ENCODE measurements at places on chromosomes 4 and X. TPM values are rescaled to one million over a fixed set of nuclear protein-coding genes. Genes with fewer than 3 reads are reported as not detected.

NXF2 gene
- polyA plus RNA-seq: 1.0 TPM

RELL1 gene
- 1.4 TPM for polyA plus RNA-seq

RHOXF2 gene
- polyA plus RNA-seq: not detected

FAM114A1 gene
- 9.4 TPM for polyA plus RNA-seq

EREG gene
- polyA plus RNA-seq: not detected

TMPRSS11B gene
- not detected for polyA plus RNA-seq

TMEM255A gene
- 1.4 TPM for polyA plus RNA-seq

CSAG1 gene
- 1.9 TPM for polyA plus RNA-seq

CCDC110 gene
- polyA plus RNA-seq: 0.27 TPM

- DNase-seq: no peak
These were observed 587.7 kb downstream of the GLUD2 start for GRCh38 chrX:121635141-121635540.

DNA sequence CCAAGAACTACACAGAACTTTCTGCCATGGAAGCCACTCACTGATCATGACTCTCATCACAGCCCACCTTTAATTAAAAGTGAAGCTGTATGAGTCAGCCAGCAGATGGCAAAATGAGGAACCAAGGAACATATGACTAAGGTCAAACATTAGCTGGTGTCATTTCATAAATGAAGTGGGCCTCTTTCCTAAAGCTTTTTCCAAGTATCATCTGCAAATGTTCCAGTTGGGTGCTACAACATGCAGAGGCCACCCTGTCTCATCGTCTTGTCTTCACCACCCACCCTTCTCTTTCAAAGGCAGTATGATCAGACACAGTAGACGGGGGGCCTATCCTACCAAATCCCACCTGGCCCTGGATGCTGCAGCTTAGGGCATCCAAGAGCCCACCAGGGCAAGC is 9.2 kb upstream of the EOLA1 start:
- DNase-seq: no peak

DNA sequence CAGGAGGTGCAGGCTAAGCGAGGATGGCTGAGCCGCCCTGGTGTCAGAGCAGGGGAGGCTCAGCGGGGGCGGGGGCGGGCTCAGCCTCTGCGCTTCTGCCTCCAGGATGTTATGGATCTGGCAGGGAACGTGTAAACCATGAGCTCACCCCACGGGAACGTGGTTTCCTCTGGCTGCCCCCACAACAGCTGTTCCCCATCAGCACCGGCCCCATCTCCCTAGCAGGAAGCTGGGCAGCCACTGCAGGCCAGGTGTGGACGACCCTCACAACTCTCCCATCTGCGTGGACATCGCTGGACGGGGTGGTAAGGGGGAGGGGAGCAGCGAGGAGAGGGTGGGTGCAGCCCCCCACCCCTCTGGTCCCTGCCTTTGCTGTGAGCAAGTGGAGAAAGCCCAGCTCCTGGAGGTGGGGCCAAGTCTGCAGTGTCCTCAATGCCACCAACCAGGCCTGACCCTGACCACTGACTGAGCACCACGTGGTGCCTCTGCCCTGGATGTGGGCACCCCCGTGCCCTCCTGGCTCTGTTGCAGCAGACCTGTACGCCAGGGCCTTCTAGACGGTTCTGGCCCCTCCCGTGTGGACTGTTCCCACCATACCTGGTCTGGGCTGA is 28.1 kb upstream of the SPON2 start:
- DNase-seq: no peak

DNA sequence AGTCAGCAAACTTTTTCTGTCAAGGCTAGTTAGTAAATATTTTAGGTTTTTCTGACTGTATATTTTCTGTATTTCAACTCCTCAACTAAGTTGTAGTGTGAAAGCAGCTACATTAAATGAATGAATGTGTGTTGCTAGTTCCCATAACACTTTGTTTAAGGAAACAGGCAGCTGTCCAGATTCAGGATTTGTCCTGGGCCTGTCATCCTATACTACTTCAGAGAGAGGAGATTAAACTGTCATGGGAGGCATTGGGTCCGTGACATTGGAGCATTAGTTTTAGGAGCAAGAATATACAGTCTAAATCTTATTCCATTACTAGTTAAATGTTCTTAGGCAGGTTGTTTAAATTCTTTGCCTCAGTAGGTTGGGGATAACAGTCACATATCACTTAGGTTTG is 516.0 kb downstream of the CCSER1 start:
- DNase-seq: no peak

- no peak for DNase-seq
These were observed 1644.8 kb upstream of the PCDH7 start for GRCh38 chr4:29075366-29075765.

GRCh38 chrX:27008486-27008885 is 454.7 kb downstream of the PPP4R3C start:
- no peak for DNase-seq

DNA sequence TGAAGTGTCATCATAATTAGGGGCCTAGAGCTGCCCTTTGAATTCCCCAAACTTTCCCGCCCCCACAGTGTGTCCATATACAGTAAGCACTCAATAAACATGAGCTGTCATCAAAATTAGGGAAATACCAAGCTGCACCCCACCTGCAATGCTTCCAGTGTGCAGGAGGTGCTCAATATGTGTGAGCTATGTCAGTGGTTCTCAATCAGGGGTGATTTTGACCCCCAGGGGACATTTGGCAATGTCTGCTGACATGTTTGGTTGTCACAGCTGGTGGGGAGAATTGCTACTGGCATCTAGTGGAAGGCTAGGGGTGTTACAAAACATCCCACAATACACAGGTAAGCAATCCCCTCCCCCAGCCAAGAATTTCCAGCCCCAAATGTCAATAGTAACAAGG is 748 bp downstream of the CFP start:
- DNase-seq: no peak

DNA sequence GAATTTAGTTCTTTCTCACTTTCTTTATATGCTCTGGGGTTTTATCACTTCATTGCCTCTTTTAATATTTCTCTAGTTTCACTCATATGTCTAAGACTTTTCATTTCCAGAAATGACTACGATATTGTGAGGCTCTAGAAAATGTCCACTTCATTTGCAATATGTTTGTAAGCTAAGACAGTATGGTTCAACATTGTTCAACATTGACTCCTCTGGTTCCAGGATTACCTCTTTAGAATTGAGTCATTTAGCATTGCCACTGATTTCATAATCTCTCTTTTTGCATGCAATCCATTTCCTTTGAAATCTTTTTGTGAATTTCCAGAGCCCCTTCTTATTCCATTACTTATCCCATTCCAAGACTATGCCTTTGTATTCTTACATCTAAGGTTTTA is 32.3 kb downstream of the BBS12 start:
- no peak for DNase-seq

DNA sequence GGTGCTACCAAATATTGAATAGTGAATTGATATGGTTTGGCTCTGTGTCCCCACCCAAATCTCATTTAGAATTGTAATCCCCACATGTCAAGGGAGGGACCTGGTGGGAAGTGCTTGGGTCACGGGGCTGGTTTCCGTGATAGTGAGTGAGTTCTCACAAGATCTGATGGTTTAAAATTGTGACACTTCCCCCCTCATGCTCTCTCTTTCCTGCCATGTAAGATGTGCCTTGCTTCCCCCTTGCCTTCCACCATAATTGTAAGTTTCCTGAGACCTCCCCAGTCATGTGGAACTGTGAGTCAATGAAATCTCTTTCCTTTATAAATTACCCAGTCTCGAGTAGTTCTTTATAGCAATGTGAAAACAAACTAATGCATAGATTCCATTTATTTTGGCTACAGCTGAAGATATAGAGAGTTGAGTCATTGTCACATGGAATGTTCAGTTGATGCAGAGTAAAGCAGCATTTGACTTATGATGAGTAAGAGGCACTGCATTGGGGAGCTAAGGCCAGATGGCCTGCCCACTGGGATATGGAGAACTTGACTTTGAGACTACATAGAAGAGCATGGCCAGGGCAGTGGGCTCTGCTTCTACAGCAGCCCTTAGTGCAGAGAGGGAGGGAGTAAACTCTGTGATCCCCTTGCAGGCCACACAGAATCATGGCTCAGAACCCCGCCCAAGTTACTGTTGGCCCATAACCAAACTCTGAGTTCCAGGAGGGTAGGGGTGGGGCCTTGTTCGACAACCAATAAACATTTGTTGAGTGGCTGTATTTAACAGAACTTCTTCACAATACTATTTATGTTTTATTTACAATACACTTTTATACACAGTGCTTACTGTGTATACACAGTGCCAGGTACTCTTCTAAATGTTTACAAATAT is 34.2 kb downstream of the RAI2 start:
- DNase-seq: no peak

DNA sequence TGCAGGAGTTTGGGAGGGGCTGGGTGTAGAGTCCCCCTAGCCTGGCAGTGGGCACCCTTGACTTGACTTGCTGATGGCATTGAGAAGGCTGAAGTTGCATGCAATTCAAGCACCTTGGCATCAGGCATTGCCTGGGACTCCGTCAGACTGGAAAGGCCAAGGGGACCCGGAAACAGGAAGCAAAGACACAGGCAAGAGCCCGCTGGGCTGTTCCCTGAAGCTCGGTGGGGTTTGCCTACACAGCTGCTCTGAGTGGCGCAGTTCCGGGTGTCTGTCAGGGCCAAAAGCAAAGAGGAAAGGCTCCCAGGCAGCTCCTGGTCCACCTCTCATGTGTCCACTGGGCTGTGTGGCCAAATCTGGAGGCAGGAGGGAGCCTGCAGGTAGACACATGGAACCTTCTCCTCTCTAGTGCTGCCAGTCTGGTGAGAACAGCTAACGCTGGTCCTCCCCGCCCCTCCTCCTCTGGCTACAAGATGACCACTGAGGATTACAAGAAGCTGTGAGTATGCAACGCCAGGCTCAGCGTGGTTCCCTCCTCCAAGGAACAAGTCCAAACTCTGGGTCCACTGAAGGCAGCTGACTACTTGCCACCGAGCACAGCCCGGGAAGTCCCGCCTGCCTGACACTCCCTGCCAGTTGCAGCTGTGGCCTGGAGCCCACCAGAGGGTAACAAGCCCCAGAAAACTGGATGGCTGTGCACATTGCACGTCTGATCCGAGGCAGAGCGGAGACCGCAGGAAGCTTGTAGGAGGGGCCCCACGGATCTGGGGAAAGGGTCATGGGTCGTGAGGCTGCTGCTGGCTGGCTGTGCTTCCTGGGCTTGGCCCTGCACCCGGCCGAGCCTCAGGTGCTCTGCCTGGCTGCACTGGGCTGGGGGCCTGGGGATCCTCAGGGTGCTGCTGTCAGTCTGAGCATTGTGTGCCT is 20.1 kb downstream of the ZNF185 start:
- DNase-seq: no peak

- DNase-seq: no peak
These were observed 37.8 kb downstream of the ACSL1 start for GRCh38 chr4:184787766-184788503.

DNA sequence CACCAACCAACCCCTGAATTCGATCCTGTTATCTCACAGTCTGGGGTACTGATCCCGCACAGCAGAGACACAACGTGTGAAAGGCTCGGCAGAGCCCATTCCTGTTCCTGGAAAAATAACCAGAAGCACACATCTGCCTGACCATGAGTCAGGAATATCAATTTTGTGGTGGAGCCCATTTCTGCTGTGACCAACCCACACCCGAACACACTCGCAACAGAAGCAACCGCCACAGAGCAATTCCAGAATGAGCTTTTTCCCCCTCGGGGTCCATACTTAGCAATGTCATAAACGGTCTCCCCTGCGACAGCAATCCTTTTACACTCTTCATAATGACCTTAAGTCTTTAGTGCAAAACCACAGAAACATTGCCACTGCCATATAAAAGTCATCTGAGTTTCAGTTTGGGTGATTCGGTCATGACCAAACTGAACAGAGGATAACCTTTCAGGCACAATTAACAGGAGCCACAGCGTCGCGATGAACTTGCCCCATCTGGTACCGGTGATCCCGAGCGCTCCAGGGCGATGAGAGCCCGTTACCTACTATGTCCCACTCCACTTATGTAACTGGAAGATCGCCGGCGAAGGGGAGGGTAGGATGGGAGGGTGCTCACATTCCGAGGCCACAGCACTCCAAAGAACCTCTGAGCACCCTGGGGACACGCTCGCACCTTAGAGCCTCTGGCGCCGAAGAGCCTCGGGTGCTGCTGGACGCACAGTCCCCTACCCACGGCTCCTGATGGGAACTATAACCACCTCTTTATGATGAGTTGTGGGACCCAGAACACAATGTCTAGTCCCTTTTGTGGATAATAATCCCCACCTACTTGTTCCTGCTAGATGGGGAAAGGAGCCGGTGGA is 1.1 kb downstream of the MECP2 start:
- peak; percentile 4 for DNase-seq

GRCh38 chr4:188722911-188723310 is 583.7 kb downstream of the TRIML1 start:
- DNase-seq: no peak

DNA sequence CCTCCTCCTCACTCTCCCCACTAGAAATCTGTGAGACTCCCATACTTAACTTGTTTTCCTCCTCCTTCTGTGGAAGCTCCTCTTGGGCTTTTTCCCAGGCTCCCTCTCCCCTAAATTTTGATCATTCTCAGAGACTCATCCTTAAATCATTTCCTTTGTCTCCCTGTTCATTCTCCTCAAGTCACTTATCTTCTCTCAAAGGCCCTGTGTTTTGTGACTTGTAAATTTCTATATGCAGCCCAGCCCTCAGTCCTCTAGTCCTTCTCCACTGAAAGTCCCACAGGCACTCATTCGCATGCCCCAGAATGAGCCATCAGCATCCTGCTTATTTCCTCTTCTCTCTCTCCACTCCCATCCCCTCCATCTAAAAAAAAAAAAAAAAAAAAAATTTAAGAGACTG is 171.8 kb downstream of the SOWAHB start:
- no peak for DNase-seq

GRCh38 chrX:34859191-34859590 is 83.4 kb upstream of the FAM47B start:
- DNase-seq: no peak

- DNase-seq: peak; percentile 85
These were observed 347.3 kb downstream of the SPRY1 start for GRCh38 chr4:123743848-123744247.

GRCh38 chr4:33060674-33061542 is 2340.7 kb downstream of the PCDH7 start:
- peak; percentile 84 for DNase-seq

- DNase-seq: no peak
These were observed 636 bp upstream of the TIMM8A start for GRCh38 chrX:101349193-101349562.

DNA sequence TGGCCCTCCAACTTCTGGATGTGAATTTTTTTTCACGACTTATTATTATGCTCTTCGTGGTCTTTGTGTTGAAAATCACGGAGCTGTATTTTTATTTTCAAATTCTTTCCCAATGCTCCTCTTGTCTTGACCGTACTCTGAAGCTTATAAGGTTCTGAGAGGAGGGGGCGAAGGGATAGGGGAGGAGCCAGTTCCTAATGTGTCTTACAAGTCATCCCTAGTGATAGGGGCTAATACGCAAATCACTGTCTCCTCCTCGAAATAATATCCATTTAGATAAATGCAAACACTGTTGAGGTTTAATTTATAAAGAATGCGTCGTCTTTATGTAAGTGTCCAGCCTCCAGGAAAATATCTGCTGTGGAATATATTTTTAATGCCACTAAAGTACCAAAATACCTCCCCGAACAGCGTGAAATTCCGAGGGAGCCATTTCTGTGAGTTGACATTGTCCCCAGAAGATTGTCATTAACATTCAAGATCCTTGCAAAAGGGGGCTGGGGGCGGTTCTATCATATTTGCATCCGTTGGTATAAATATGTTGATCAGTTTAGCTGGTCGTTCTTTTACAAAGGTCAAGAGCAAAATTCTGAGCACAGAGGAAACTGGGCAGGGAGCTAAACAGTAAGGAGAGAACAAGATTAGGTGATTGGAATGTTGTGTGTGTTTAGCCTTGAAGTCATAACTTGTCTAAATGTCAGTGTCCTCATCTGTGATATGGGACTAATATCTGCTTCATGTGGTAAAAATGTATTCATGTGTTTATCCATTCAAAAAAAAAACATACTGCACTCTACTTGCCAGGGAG is 3.7 kb upstream of the FAT1 start:
- DNase-seq: no peak

Data from brain (organoid and tissue), 16 donors.